Stimulated activated CD8-positive, alpha-beta memory T cell treated with anti-CD3 and anti-CD28 coated beads, Interleukin-15, amount 100 ng/mL, for 24 hours (primary cell): ENCODE measurements at places on chromosomes 11 and 22.

DNA sequence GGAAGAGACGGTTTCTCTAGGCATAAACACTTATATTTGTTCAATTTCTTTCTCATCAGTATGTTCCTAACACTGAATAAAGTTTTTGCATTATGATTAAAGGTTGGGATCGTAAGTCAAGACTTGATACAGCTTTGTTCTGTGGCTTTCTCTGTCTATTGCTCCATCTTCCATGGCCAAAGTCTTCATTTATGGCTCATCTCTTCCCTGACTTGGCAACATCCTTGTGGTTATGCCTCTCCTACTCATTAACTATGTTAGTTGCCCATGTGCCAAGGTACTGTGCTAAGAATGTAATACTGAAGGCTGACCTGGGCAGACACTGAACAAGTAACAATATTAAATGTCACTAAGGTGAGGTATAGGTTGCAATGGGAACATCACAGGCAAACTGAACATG is 1.6 kb upstream of the ACCSL start:
- DNase-seq = no peak

GRCh38 chr11:22441831-22442230 is 103.7 kb downstream of the SLC17A6 start:
- DNase-seq = no peak

DNA sequence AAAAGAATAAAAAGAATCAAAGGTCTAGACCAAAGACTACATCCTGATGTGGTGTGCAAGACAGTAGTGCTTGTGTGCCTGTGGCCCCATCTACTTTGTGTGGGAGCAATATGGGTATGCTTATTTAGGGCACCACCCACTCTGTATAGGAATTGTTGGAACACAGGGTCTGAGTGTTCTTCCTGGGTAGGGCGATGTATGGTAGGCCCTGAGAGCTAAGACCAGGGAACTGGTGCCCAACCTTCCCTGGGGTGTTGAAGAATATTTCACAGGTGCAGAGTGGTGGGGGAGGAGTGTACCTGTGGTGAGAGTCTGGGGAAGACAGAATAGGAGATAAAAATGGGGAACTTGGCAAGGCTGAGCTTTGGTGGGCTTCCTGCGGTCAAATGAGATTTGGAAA is 41.9 kb downstream of the MICAL2 start:
- no peak for DNase-seq

- no peak for DNase-seq
Observed at GRCh38 chr22:16967453-16968217, 40.4 kb downstream of the GAB4 start.

- DNase-seq = no peak
Observed at GRCh38 chr11:59223611-59224010, 10.9 kb upstream of the MPEG1 start.

GRCh38 chr11:28072321-28072720 is 35.6 kb downstream of the KIF18A start:
- no peak for DNase-seq

DNA sequence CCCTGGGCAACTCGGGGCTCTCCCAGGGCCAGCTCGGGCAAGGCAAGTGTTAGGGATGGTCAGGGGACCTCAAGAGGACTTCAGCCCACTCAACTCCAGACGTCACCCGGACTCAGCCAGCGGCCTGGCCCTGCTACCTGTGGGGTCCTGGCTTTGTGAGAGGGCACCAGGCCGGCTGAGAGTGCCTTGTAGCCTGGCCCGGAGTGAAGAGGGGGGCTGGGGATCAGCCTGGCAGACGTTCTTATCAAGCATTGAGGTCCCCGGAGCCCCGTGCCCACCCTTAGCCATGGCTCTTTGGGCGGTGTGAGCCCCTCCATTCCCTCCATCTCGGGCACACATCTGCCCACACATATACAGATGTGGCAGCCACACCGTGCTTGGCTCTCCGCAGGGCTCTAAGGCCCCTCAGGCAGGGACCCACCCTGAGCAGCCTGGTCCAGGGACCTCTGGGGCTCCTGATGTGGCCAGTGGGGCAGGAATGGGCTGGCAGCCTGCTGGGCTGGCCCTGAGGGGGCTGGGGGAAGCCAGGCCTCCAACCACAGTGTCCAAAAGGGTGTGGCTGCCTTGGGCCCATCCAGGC is 15.3 kb downstream of the LSP1 start:
- no peak for DNase-seq

GRCh38 chr11:67111261-67111660 is 7.8 kb upstream of the KDM2A start:
- DNase-seq = no peak

- DNase-seq = no peak
Observed at GRCh38 chr11:657691-658126, 20.6 kb downstream of the DRD4 start.

DNA sequence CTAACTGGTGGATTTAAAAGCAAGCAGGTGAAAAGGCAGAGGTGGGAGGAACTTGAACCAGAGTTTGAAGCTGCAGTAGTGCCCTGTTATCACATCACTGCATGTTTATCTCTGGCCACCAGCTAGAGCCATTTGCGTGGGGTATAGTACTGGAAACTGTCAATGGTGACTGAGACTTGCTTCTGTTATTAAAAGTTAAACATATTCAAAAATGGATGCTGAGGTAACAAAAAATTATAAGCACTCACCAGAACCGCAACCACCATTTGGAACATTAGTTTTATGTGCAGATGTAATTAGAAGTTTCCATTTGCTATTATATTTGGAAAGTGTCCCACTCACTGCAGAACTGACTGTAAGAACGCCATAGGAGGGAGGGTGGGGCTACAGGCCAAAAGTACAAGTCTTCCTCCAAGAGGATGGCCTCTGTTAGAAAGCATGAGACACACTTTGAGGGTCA is 1.2 kb upstream of the CD59 start:
- no peak for DNase-seq
